ENCODE measurements at places on chromosomes 3 and 15. TPM values are rescaled to one million over a fixed set of nuclear protein-coding genes. Genes with fewer than 3 reads are reported as not detected.

Gene EOGT
- 22.5 TPM for total RNA-seq

Gene UBAP1L
- 0.07 TPM for total RNA-seq

Gene BCL2A1
- 1.2 TPM for total RNA-seq

Gene GOLGA6A
- total RNA-seq, result not detected

Gene DCBLD2
- total RNA-seq, result 846 TPM

Gene SLC33A1
- total RNA-seq, result 24.0 TPM

Gene ZNF660
- total RNA-seq, result 2.5 TPM

Gene EPB42
- total RNA-seq, result not detected

Gene GOLGA8O
- 0.29 TPM for total RNA-seq

Gene ALDH1A2
- 18.7 TPM for total RNA-seq

Gene MAGI1
- 9.6 TPM for total RNA-seq

Gene TMEM207
- not detected for total RNA-seq

Gene P2RY12
- total RNA-seq, result not detected

Gene ADAMTSL3
- total RNA-seq, result 0.58 TPM

Gene ROPN1
- not detected for total RNA-seq

Gene SCG3
- total RNA-seq, result not detected

Gene HIGD2B
- total RNA-seq, result not detected

Gene TMEM108
- 1.4 TPM for total RNA-seq

Gene TMEM266
- not detected for total RNA-seq

Gene RTP4
- 0.40 TPM for total RNA-seq
